ENCODE measurements at places on chromosomes 3 and 15.

- no peak for DNase-seq
Observed at GRCh38 chr15:29542994-29543393, 273.4 kb upstream of the NSMCE3 start.

GRCh38 chr15:88142121-88142520, 114.4 kb downstream of the NTRK3 start:
- no peak for DNase-seq

DNA sequence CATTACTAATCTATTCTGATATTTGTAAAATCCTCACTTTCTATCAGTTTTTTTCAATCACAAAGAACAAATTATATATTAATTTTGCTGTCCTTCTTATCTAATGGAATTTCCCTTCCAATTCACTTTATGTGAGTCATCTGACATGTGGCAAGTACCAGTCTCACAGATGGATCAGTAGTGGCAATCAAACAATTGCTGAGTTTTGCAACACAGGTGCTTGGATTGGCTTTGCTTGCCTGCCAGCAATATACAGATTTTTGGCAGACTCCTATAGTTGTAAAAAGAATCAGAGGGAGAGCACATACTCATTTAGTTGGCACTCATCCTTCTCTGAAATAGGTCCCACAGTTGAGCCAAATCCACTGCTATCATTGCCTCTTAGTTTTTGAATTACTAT, 83.7 kb downstream of the BCHE start:
- DNase-seq = no peak

GRCh38 chr3:10763248-10763620, 52.8 kb upstream of the SLC6A11 start:
- no peak for DNase-seq

- DNase-seq = no peak
Observed at GRCh38 chr15:66170042-66170441, 83.5 kb downstream of the MEGF11 start.

- peak; percentile 5 for DNase-seq
Observed at GRCh38 chr3:9503283-9503682, 50.3 kb downstream of the LHFPL4 start.

GRCh38 chr3:52682016-52682415, 3.7 kb downstream of the PBRM1 start:
- no peak for DNase-seq

DNA sequence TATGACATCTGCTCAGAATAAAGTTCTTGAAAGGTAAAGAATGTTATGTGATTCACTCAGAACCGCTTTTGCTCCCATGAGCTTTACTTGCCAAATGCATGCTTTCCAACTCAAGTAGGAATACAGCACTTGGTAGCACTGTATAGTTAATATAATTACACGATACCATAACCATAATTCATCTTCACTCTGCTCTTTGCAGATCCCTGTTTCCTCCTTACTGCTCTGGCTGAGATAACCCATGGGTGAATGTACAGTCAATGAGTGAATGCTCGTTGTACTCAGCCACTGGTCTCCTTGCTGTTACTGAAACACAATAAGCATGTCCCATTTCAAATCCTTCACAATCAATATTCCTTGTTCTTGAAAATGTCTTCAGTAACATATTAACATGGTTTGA, 550.0 kb downstream of the FGF12 start:
- DNase-seq = no peak

- DNase-seq = no peak
Observed at GRCh38 chr3:98008855-98009254, 26.3 kb downstream of the GABRR3 start.

DNA sequence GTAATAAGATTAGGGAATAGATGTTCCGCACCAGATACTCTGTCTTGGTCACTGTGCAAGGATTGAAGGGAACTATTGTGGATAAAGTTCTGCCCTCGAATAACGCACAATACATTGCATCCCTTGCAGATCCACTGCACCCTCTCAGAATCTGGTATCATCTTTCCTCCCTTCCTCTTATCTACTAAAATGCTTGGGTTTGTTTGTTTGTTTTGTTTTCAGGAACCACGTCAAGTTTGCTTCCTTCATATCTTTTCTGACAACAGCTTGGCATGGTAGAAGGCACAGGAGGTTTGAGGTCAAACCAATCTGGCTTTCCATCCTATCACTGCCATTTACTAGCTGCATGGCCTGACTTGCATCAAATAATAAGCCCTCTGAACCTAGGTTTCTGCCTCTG, 2.0 kb upstream of the FSTL1 start:
- DNase-seq = no peak

DNA sequence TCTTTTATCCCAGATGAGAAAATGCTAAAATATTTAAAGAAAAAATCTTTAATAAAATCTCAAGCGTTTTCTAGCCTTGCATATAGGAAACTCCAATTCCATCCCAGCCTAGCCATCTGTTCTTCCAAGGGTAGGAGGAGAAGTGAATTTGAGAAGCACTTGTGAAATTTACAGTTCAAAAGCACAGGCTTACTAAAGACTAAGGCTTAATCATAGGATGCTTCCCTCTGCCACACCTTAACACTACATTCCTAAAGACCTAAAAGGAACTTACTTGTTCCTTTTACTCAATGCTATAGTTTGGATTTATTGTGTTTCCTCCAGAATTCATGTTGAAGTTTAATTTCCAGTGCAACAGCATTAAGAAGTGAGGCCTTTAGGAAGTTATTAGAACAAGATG, 764.8 kb upstream of the CADM2 start:
- DNase-seq = no peak

DNA sequence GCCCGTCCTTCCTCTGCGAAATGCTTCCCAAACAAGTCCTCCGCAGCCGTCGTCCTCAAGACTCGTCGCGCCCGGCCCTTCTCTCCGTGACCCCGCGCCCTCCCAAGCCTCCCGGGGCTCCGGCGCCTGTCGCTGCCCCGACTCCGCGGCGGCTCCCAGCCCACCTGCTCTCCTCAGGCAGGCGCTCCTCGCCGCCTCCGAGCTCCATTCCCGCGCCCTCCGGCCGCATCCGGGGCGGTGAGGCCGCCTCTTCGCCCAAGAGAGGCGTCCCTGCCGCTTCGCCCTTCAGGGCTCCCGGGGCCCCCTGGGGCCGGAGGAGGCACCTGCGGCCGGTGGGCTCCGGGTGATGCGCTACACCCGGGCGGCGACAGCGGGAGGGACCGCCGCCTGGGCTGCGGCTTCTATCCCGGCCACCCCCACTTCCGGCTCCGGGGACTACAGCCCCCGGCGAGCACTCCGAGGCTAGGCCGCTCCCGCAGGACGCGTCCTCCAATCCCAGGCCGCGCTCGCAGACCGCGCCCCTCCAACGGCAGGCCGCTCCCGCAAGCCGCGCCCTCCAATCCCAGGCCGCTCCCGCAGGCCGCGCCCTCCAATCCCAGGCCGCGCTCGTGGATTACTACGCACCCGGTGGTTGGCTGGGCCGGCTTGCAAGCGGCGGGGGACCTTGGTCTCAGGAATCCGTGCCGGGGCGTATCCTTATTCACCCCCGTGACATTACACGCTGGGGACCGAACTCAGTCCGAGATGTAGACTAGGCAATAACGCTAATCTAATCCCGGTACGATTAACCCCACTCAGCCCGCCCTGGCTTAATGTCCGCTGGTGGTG, at the start of gene RUBCN:
Gene RUBCN, minus strand, starts transcription at position 414 of the 828 bp plus-strand sequence. Its CDS starts 185 bp downstream, at position 229.
- peak; percentile 64 for DNase-seq

DNA sequence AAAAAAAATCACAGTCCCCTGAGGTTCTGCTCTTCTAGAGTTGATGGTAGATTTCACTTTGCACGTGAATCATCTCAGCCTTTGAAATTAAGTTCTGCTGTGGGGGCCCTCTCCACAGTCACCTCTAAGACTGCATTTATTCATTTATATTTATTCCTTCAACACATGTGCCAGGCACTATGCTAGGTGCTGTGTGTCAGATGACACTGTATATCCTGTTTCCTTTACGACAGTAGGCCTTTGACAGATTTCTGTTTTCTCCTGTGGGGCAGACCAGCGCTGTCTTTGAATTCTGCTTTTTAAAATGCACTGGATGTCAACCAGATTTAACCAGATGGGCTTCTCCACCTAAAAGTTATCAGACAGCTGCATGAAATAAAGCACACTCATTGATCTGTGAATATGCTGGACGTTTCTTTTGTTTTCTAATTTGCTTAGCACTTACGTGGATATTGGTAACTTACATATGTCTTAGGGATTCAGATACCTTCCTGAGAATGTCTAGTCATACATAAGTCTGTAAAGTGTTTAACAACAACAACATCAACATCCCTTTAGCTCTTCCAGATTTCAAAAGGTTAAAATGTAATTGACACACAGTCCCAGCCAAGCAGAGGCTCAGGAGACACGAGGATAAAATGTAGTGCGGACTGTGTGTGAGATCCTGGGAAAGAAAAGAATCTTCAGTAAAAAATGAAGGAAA, 525.5 kb upstream of the MCTP2 start:
- no peak for DNase-seq

DNA sequence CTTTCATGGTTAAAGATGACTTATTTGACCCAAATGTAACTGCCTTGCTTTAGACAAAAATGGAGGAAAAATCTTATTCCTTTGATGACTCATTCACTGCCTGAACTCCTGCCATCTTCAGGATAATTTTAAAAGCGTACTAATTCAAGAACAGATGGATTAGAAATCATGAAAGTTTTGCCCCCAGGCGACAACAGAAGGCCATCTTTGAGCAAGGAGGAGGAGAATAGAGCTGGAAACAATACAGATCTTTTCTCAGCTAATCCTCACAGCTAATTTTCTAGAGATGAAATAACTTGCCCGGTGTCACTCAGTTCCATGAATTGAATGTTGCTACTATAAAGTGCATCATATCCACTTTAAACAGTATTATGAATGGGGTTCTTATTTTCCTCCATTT, 324.7 kb upstream of the RARB start:
- no peak for DNase-seq

DNA sequence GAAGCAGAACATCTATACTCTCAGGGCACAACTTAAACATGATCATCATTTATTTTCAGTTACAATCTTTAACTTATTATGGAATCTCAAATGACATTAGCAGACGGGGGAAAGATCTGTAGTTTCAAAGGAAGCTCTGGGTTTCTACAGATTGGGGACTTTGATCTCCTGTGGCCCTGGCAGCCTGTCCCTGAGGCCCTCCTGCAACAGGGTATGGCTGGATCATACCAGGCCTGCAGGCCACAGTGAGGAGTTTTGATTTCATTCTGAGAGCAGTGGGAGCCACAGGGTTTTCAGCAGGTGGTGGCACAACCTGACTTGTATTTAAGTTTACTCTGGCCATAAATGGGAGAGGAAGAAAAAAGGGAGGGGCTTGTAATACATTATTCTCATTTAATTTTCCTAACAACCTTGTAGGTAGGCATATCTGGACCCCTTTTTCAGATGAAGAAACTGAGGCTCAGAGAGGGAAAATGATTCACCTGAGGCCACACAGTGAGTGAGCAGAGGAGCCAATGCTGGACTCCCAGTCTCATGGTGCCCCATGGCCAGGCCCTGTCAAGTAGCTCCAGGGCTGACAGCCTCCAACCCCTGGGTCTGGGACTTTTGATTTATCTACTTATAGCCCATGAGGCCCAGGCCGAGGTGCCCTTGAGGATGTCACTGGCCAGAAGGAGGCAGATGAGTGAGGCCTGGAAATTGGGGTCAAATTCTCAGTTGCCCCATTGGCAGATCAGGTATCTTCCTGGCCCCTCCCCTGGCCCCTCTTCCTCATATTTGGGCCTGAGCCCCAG, 71.0 kb downstream of the ATP2B2 start:
- DNase-seq = no peak
